ENCODE measurements at places on chromosomes 2 and 18.

DNA sequence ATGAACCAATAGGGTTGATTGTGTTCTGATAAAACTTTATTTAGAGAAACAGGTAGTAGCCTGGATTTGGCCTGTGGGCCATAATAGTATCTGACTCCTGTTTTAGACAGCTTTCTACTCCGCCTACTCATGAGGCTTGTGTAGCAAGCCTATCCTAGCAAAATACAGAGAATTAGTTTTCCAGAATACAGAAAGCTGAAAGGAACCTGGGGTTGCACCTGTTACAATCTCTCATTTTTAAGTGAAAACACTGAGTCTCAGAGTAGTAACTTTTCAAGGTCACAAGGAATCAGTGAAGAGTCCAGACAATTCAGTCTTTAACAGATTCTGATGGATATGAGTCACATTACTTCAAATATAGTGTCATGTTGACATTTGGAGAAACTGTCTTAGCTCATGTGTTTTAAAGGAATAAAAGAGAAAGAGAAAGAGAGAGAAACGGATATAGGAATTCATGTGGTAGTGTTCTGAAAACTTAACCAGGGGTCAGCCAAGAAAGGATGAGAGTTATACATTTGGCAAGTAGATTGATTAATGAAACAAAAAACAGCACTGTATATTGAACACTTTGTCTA, 17.0 kb downstream of the ARHGAP28 start:
- no peak for DNase-seq

- DNase-seq: peak; percentile 9
Observed at GRCh38 chr2:181742922-181743722, 62.8 kb upstream of the NEUROD1 start.

GRCh38 chr2:119760237-119760955, 674 bp downstream of the PTPN4 start:
- no peak for DNase-seq

GRCh38 chr2:102117472-102117858, 25.1 kb upstream of the IL1R1 start:
- no peak for DNase-seq

DNA sequence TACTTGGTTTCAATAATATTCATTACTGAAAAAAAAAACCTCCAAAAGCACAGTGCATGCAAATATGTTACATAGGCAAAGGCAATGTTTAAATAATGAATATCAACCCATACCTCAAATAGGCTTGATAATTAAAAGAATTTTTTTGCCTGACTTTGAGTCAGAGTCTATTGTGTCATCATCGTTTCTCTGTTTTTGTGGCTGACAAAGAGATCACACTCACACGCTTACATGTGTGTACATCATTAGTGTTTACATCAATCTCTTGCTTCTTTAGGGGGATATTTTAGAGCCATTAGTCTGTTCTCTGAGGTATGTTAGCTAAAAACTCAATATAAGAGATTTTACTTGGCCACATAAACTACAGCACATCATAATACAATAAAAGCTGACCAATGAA, 150.3 kb upstream of the MMADHC start:
- DNase-seq: no peak

DNA sequence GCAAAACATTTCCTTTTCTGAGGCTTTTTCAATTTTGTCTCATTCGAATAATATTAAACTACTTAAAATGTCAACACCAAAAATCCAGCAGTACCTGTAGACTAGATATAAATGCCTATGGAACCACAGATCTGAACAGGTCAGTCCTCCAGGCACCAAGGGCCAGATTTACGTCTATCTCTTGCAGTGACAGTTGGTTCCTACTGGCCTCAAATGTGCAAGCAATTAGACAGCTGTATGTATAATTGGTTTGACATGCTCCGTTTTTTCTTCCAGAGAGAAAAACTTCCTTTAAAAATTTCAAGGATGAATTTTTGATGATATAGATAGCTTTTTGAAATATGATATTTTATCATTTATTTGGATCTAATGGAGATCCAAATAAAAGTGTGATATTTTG, 443.8 kb upstream of the POU3F3 start:
- no peak for DNase-seq

- DNase-seq: no peak
Observed at GRCh38 chr2:68110102-68110501, 47.3 kb upstream of the C1D start.

DNA sequence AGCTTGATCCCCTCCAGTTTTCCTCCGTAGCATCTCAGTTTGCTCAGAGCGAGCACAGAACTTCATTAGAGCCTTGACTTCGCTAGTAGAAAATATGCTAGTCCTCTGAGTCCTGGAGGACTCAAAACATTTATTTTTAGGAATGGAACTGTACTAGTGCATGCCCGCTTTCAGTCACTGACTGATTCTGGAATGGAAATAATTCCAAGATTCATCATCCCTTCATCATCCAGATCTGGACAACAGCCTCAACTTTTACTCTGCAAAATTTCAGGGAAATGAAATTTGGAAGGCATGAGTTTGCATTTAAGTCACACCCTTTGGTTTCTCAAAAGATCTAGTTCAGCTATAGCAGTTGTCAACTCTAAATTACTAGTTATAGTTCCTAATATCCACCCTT, 304.6 kb downstream of the XIRP2 start:
- DNase-seq: no peak

- DNase-seq: no peak
Observed at GRCh38 chr2:112035786-112036185, 19.3 kb upstream of the TMEM87B start.

DNA sequence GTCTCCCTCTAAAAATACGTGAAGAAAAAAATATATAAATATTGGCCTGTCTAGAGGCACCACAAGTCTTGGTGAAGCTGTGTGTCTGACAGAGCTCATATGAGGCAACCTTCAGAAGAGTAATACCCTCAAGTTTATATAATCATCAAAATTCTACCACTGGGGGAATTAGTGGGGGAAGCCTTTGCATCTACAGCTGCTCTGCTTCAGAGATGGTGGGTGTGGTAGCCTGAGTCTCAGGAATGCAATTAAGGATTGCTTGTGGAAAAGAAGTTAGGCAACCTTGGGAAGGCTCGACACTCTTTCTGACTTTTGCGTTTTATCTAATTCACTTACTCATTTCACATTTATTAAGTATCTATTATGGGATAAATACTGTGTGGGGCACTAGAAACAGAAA, 17.4 kb downstream of the TPGS2 start:
- DNase-seq: no peak

DNA sequence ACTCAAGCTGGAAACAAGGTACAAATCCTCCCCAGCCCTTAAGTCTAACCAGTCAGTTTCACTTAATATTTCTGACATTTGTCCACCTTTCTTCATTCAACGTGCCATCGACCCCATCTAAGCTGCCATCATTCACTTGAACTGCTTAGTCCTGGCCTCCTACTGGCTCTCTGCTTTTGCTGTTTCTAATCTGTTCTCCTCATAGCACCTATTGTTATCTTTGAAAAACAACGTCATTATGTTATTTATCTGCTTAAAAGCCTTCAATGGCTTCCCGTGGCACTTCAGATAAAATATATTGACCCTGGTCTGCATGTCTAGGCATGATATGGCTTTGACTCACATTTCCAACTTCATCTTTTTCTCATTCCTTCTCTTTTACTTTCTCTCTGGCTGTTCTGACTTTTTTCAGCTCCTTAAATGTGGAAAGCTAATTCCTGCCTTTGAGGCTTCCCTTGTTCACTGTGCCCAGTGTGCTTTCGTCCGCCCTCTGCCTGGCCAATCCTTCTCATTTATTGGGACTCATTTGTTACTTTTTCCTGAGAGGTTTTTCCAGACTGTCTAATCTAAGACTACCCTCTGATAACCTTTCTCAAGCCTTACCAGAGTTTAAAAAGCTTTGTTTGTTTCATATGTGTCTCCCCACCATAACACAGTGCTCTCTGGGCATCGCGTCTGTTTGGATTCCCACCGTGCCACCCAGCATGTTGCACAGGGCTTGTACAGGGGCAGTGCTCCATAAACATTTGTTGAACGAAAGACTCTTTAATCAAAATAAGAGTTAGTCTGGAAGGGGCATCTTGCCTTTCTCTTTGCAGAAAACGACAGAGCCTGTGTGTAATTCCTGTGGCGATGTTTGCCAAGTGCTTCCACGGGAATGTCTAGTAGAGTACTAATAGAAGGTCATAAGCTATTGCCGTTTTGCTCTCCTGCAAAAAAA, 183.9 kb downstream of the FMNL2 start:
- no peak for DNase-seq

GRCh38 chr2:179556425-179556824, 291.8 kb upstream of the SESTD1 start:
- no peak for DNase-seq

GRCh38 chr2:149160701-149161217, 122.3 kb downstream of the LYPD6B start:
- DNase-seq: no peak

GRCh38 chr2:105294046-105294445, 35.5 kb downstream of the TGFBRAP1 start:
- no peak for DNase-seq

DNA sequence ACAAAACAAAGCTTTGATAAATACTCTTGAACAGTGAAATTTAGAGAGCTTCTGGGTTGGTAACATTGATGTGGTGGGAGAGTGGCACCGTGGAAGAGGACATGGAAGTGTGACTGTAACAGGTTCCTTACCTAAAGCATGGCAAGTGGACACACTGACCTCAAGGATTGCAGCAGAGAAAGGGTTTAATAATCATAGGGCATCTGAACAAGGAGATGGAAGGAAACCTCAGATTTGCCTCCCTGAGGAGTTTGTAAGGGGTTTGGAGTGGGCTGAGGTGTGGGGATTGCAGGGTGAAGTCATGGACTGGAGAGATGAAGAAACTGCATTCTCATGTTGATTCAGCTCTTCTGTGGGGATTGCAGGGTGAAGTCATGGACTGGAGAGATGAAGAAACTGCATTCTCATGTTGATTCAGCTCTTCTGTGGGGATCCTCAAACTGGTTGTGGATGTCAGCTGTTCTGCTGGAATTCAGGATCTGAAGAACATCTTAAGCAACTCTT, 83.8 kb upstream of the TLK1 start:
- DNase-seq: no peak

DNA sequence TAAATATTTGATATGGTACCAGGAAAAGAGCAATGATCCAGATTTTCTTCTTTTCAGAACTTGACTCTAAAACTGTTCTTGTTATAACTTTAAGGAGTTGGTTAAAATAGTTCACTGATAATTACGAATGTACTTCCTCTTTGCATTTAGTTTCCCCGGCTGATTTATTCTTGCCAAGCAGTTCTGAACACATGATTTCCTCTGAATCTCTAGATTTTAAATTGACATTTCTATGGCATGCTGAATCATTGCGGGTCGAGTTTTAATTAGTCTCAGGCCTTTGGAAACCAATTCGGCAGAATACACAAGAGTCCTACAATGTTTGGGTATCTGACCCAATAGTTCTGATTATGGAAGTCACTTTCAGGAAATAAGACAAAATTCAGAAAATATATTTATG, 37.3 kb upstream of the DNAH7 start:
- DNase-seq: no peak

GRCh38 chr2:145402706-145403277, 882.9 kb upstream of the ZEB2 start:
- no peak for DNase-seq

- no peak for DNase-seq
Observed at GRCh38 chr18:74390900-74391299, 66.2 kb downstream of the DIPK1C start.

- DNase-seq: no peak
Observed at GRCh38 chr2:191696966-191697365, 19.0 kb downstream of the NABP1 start.

- no peak for DNase-seq
Observed at GRCh38 chr18:23146861-23147469, 11.7 kb downstream of the CABLES1 start.

DNA sequence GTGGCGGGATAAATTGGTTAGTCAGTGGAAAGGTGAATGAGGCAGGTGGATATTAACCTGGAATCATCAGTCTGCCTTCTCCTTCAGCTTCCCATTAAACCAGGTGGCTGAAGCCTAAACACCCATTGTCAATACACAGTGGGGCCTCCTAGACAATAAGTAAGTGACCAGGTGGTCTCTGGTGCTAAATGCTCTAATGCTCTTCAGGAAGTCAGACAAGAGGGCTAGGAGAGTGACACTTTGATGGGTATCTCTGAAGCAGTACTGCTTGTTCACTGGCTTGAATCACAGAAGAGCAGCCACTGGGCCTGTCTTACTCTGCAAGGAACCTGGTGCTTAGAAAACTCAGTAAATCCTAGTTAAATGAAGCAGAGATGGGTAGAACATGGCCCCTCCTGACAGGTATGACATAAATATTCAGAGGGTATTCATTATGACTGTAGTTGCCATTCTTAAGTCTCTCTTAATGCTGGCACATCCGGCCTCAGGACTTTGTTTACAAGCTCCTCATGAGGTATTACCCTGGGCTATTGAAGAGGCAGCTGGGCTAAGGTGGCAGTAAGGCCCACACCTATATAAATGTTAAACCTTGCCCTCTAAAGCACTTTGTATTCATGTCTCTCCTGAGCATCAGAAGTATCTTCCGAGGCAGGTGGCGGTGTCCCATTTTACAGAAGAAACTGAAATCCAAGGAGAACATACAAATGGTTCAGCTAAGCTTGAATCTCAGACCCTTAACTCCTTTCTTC, 104.9 kb downstream of the NCK2 start:
- no peak for DNase-seq

DNA sequence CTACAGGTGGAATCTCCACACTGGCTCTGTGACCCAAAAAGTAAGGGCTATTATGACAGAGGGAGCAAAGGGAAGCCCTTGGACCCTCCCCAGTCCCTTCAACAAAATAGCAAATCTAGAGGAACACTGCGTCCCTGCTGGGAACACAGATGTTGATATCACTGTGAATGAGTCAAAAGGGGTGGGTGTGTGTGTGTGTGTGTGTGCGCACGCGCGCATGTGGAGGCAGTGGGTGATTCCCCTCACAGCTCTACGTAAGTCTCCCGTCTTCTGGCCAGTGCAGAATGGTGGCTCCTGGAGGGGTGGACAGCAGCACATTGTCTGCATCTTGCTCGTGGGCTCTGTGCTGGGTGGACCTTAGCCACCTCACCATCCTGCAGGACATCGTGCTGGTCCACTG, 7.8 kb upstream of the C2orf72 start:
- no peak for DNase-seq

DNA sequence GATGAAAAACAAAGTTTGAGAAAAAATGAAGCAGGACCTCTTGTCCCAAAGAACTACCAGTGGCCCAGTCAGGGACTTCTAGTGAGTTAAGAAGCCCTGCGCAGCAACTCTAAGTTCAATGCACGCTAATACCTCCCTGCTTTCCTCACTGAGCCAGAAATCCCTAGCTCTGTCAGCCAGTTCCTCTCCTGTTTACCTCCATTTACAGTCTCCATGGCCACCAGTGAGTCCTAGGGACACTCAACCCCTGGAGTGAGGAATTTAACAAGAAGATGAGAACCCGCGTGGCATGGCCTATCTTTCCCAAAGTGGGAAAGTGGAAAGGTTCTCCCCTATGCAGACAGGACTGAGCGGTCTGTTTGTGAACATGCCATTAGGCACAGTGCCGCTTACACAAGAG, 31.0 kb downstream of the MRPL33 start:
- no peak for DNase-seq

DNA sequence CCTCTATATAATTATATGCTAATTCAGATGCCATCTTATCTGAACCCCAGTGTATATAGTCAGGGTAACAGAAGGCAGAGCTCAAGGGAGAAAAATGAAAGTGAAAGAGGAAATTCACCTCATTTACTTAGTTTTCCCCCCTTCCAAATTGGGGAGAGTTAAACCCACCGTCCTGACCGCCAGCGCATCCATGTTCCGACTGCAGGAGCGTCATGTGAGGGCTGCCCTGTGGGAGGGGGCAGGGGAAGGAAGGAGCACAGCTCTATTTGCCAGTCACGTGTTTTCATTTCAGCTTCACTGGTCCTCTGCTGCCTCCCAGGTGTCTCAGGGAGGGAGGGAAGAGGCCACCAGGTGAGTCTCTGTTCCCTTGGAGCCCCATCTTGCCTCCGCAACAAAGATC, 13.2 kb downstream of the CNNM4 start:
- DNase-seq: no peak

Measured in iPS DF 6.9 (cell line).